Activated B cell treated with CpG ODN at 0.5 μM for 24 hours (primary cell): ENCODE measurements at places on chromosomes 1 and 21. TPM values are rescaled to one million over a fixed set of nuclear protein-coding genes. Genes with fewer than 3 reads are reported as not detected.

LSS gene
- total RNA-seq = 76.3 and 99.0 TPM in 2 replicates

SELP gene
- 0.27 and 0.60 TPM in 2 replicates for total RNA-seq

ZNF684 gene
- 5.0 and 5.4 TPM in 2 replicates for total RNA-seq

THAP3 gene
- total RNA-seq = 16.2 and 21.3 TPM in 2 replicates

LCE2A gene
- not detected in 2 replicates for total RNA-seq

SLAMF8 gene
- total RNA-seq = 0.27 TPM in 2 replicates

OR2L3 gene
- total RNA-seq = not detected in 2 replicates

FMO1 gene
- 0.12 and 1.1 TPM in 2 replicates for total RNA-seq
